ENCODE measurements at places on chromosomes 16 and 17. TPM values are rescaled to one million over a fixed set of nuclear protein-coding genes. Genes with fewer than 3 reads are reported as not detected.

SDK2 gene
- 4.4 TPM for total RNA-seq

TLCD3B gene
- total RNA-seq: not detected

MYL4 gene
- not detected for total RNA-seq

FBXW10 gene
- total RNA-seq: 0.14 TPM

OTOP3 gene
- not detected for total RNA-seq

ZP2 gene
- not detected for total RNA-seq

GNGT2 gene
- not detected for total RNA-seq

CCL4 gene
- total RNA-seq: not detected

GRIN2A gene
- total RNA-seq: under 0.01 TPM

SNAI3 gene
- total RNA-seq: not detected

CA5A gene
- total RNA-seq: not detected

DBNDD1 gene
- 5.1 TPM for total RNA-seq

ITGB4 gene
- total RNA-seq: 974 TPM

TNRC6A gene
- 30.8 TPM for total RNA-seq

HYDIN gene
- 0.34 TPM for total RNA-seq

ARL5C gene
- total RNA-seq: not detected

RRAD gene
- total RNA-seq: 3.1 TPM

SP6 gene
- total RNA-seq: 1.3 TPM

C16orf96 gene
- total RNA-seq: 0.14 TPM

SGCA gene
- 0.28 TPM for total RNA-seq

FN3K gene
- total RNA-seq: 13.8 TPM

OTOP2 gene
- total RNA-seq: 0.34 TPM

CXCL16 gene
- 37.5 TPM for total RNA-seq

SLC7A5 gene
- total RNA-seq: 524 TPM

DPEP3 gene
- total RNA-seq: not detected

CCL5 gene
- 0.34 TPM for total RNA-seq

IFI35 gene
- total RNA-seq: 1.4 TPM

RNF222 gene
- total RNA-seq: 1.4 TPM

TPSB2 gene
- not detected for total RNA-seq

ADGRG3 gene
- total RNA-seq: not detected

CD2BP2 gene
- 28.9 TPM for total RNA-seq

GAS2L2 gene
- total RNA-seq: 0.07 TPM

BCL6B gene
- total RNA-seq: not detected

ETV4 gene
- total RNA-seq: 4.8 TPM

LPO gene
- total RNA-seq: 0.21 TPM

MLKL gene
- total RNA-seq: 6.5 TPM

GNAO1 gene
- under 0.01 TPM for total RNA-seq

ADGRG1 gene
- 29.7 TPM for total RNA-seq

IL34 gene
- 1.0 TPM for total RNA-seq

VAC14 gene
- total RNA-seq: 35.2 TPM

PLXDC1 gene
- total RNA-seq: not detected

CLEC19A gene
- total RNA-seq: not detected

TBX4 gene
- not detected for total RNA-seq

HOXB9 gene
- total RNA-seq: not detected

KRT32 gene
- not detected for total RNA-seq

RAB26 gene
- total RNA-seq: 0.28 TPM

TMED6 gene
- total RNA-seq: under 0.01 TPM

SPNS3 gene
- not detected for total RNA-seq

CDH3 gene
- total RNA-seq: 791 TPM

OR1F1 gene
- total RNA-seq: 0.14 TPM

DBF4B gene
- total RNA-seq: 0.34 TPM

KRT17 gene
- 27,930 TPM for total RNA-seq

CHTF8 gene
- total RNA-seq: 49.6 TPM

All from nasal cavity respiratory epithelium epithelial cell of viscerocranial mucosa (primary cell).